T follicular helper cell (primary cell): ENCODE measurements at places on chromosomes 16 and 17.

- DNase-seq, result no peak
Observed at GRCh38 chr16:82643936-82644630, 17.3 kb downstream of the CDH13 start.

DNA sequence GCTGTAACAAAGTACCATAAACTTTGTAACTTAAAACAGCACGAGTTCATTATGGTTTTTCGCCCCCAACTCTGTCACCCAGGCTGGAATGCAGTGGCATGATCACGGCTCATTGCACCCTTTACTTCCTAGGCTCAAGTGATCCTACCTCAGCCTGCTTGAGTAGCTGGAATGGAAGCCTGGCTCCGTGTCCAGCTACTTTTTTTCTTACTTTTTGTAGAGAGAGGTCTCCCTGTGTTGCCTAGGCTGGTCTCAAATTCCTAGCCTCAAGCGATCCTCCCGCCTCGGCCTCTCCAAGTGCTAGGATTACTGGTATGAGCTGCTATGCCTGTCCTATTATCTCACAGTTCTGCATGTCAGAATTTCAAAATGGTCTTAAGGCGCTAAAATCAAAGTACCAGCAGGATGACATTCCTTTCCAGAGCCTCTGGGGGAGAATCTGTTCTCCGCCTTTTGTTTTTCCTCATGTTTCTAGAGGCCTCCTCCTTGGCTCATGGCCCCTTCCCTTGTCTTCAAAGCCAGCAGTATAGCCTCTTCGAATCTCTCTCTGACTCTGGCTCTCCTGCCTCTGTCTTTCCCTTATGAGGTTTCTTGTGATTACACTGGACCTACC is 10.1 kb upstream of the PRM1 start:
- DNase-seq, result no peak

GRCh38 chr16:89322321-89323119 is 105.0 kb downstream of the ZNF778 start:
- DNase-seq, result no peak

GRCh38 chr16:46629331-46630219 is 8.4 kb upstream of the SHCBP1 start:
- DNase-seq, result no peak

GRCh38 chr16:27232061-27232900 is 29.0 kb downstream of the KDM8 start:
- DNase-seq, result no peak

DNA sequence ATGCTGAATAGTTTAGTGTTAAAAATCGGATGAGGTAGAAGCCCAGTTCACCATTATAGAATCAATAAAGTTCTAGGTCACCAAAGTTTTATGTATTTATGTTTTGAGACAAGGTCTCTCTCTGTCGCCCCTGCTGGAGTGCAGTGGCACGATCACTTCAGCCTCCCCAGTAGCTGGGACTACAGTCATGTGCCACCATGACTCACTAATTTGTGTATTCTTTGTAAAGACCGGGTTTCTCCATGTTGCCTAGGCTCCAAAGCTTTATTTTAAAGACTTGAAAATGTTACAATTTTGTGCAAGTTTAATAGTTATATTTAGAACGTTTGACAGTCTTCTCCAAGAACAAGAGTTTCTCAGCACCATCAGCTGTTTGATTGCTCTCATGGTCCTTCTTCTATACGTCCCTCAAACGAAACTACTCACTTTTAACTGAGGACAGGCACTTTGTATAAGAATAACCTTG is 32.1 kb downstream of the NDE1 start:
- DNase-seq, result peak; percentile 18

- DNase-seq, result no peak
Observed at GRCh38 chr16:661184-661821, 6.6 kb upstream of the RHOT2 start.
